ENCODE measurements at places on chromosomes 3 and 15. TPM values are rescaled to one million over a fixed set of nuclear protein-coding genes. Genes with fewer than 3 reads are reported as not detected.

DNA sequence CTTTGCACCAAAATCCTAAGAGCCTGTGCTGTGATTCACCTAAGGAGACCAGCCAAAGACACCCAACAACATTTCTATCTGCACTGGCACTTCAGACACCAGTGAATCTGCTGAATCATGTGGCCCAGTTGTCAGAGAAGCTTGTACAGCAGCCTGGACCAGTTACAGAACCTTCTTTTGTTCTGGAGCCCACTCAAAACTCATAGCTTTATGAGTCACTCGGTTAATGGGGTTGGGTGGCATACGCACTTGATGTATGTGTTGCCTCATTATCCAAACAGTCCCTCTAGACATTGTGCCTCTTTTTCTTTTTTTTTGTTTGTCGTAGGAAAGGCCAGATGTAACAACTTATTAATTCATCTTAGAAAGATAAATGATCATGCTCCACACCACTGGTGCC lies 25.6 kb upstream of the GOLGA6L2 start:
- DNase-seq, result peak; percentile 13
- H3K36me3 ChIP-seq, result no peaks in the 10 kb centered on the region
- H3K27ac ChIP-seq, result no peak overlapping the region
- H3K27me3 ChIP-seq, result no peaks in the 10 kb centered on the region

Gene SLC9C1
- total RNA-seq, result not detected

DNA sequence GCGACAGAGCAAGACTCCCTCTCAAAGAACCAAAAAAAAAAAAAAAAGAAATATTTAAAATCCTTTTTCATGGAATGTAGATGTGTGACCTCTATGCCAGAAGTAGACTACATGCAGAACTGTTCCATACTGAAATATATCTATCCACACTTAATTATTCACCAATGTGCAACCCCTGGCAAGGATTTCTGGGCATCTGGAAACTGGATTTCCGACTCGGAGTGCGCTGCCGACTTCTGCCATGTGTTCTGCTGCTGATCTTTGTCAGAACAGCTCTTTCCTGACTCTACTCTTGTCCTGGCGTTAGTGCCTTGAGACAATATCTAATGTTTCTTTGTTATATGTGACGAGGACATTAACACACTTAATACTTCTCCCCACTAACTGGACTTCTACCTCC lies 11.7 kb downstream of the LIPH start:
- no peak overlapping the region for H3K4me3 ChIP-seq
- H3K27me3 ChIP-seq, result peaks cover 4% of the 10 kb centered on the region
- peaks cover 5% of the 10 kb centered on the region for H3K4me1 ChIP-seq
- no peaks in the 10 kb centered on the region for H3K36me3 ChIP-seq

DNA sequence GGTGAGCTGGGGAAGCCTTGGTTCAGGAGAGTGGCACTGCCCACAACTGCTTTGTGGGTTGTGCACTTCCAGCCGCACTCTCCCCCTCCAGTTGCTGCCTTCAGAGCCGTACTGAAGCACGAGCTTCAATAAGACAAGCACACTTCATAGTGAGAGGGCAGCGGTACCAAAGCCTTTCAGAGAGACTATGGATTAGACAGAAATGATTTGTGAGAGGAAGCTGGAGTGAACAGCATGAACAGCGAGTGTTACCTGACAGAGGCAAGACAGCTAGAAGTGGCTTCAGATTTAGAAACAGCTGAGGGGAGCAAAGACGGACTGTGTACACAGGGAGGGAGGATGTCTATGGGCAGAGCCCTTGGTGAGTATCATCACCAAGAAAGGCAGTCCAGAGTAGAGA lies 31.1 kb downstream of the HCLS1 start:
- no peak for DNase-seq
- H3K36me3 ChIP-seq, result no peaks in the 10 kb centered on the region
- H3K27me3 ChIP-seq, result no peaks in the 10 kb centered on the region

Gene USP13
- 7.4 TPM for total RNA-seq

Gene SLC12A1
- not detected for total RNA-seq

GRCh38 chr15:90844696-90845095 lies 23.7 kb upstream of the FURIN start:
- no peak overlapping the region for H3K27ac ChIP-seq
- no peaks in the 10 kb centered on the region for H3K36me3 ChIP-seq
- H3K27me3 ChIP-seq, result no peaks in the 10 kb centered on the region
- peaks cover 9% of the 10 kb centered on the region for H3K4me1 ChIP-seq
- DNase-seq, result no peak

GRCh38 chr3:101989578-101990200 lies 140.4 kb downstream of the NFKBIZ start:
- H3K4me3 ChIP-seq, result no peak overlapping the region
- H3K4me1 ChIP-seq, result no peaks in the 10 kb centered on the region
- H3K27ac ChIP-seq, result no peak overlapping the region
- H3K27me3 ChIP-seq, result no peaks in the 10 kb centered on the region
- DNase-seq, result no peak
- no peaks in the 10 kb centered on the region for H3K36me3 ChIP-seq

GRCh38 chr15:47439146-47440111 lies 277.9 kb upstream of the SEMA6D start:
- H3K4me3 ChIP-seq, result no peak overlapping the region
- H3K4me1 ChIP-seq, result peaks cover 5% of the 10 kb centered on the region
- DNase-seq, result no peak
- H3K27me3 ChIP-seq, result no peaks in the 10 kb centered on the region
- no peaks in the 10 kb centered on the region for H3K36me3 ChIP-seq

GRCh38 chr3:53342353-53342752 lies 5.0 kb downstream of the DCP1A start:
- peaks cover 23% of the 10 kb centered on the region for H3K36me3 ChIP-seq
- no peaks in the 10 kb centered on the region for H3K27me3 ChIP-seq
- H3K4me1 ChIP-seq, result no peaks in the 10 kb centered on the region
- H3K4me3 ChIP-seq, result no peak overlapping the region

DNA sequence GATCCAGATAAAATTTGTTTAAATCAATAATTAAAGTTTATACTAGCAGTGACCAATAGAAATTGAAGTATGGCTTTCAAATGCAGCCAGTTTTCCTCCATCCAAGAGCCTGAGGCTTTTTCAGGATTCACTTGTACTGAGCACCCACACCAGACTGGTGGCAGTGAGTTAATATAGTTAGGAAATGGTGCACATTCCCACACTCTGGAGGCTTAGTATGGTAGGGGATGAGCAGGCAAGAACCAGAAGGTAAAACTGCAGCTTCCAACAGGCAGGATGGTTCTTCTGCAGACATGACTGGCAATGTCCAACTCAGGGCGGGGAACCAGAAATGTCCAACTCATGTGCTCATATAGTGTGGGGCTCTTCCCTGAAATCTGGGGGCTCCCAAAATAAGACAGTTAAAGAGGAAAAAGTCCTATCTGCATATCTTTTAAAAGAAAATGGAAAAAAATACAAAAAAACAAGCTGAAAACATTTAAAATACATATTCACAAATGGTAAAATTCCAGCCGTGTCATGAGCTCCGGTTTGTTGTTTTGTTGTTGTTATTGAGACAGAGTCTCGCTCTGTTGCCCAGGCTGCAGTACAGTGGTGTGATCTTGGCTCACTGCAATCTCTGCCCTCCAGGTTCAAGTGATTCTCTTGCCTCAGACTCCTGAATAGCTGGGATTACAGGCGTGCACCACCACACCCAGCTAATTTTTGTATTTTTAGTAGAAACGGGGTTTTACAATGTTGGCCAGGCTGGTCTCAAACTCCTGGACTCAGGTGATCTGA lies 18.4 kb upstream of the ZNF445 start:
- no peaks in the 10 kb centered on the region for H3K27me3 ChIP-seq
- H3K27ac ChIP-seq, result no peak overlapping the region
- DNase-seq, result no peak

Gene PRICKLE2
- 101 TPM for total RNA-seq

DNA sequence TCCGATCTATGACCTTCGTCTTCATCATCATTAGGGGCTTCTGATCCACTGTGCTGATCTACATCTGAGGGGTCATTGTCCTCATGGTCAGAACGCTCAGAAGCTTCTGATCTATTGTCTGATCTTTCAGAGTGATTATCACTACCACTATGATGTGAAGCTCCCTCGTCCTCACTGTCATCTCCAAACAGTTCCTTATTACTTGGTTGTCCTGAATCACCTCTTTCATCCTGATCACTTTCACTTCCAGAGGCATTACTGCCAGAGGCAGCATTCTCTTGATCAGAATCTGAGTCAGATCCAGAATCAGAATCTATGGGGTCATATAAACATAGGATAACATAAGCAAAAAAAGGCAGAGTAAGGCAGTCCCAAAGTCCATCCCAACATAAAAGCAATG lies 5.4 kb downstream of the LEO1 start:
- no peak for DNase-seq
- H3K36me3 ChIP-seq, result peaks cover 7% of the 10 kb centered on the region
- peaks cover 6% of the 10 kb centered on the region for H3K4me1 ChIP-seq

Gene ROBO2
- total RNA-seq, result 1.5 TPM

Gene GPR87
- total RNA-seq, result 15.5 TPM

DNA sequence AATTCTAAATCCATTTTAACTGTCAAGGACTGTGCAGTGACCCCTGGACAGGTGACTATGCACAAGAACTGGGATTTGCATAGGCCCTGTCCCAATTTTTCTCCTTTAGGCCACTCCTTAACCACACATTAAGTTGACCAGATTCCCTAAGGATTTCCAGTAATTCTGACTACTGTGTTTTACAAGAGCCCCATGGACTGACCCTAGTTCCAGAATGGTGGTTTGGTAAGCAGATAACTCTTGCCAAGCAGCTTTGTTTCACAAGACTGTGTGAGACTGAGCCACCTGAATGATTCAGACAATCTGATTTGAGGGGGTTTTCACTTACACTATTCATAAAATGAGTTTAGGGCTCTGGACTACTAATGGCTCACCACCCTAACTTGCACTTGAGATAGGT lies 535.8 kb downstream of the ZBBX start:
- no peak overlapping the region for H3K4me3 ChIP-seq
- no peak overlapping the region for H3K27ac ChIP-seq
- DNase-seq, result no peak
- H3K4me1 ChIP-seq, result no peaks in the 10 kb centered on the region
- H3K27me3 ChIP-seq, result no peaks in the 10 kb centered on the region
- no peaks in the 10 kb centered on the region for H3K36me3 ChIP-seq

DNA sequence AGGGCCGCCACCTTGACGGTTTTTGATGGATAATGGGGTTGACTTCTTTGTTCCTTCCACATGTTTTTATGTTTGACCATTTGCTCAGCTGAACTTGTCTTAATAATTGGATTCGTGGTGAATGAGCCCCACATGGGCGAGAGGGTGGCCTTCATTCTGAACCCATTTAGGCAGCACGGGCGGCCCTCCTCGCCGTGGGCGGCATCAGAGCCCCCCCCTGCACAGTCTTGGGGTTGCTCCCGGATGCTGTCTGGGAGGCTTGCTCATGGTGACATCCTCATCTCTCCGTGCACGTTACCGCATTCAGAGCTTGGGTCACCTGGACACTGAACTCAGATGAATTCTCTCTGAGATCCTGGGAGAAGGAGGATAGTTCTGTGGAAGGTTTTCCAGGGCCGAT lies 172.3 kb upstream of the OSBPL11 start:
- no peak overlapping the region for H3K4me3 ChIP-seq
- H3K27me3 ChIP-seq, result peaks cover 5% of the 10 kb centered on the region
- H3K27ac ChIP-seq, result no peak overlapping the region
- no peak for DNase-seq

Gene SI
- not detected for total RNA-seq

DNA sequence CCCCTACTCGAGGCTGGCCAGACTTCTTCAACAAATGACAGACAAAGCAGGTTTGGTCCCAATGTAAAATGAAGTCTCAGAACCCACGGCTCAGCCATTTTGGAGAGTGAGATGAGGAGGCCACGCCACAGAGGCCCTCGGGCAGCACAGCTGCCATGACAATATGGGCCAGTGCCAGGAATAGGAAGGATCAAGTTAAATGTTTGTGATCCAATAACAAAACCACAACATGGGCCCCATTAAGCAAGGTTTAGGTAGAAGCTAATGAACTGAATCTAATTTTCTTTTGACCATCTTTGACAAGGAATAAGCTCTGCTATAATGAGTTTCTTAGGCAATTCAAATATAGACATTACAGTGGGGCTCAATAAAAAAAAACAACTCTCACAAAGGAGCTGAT lies 52.6 kb downstream of the RFTN1 start:
- H3K27ac ChIP-seq, result no peak overlapping the region
- peaks cover 12% of the 10 kb centered on the region for H3K4me1 ChIP-seq
- H3K4me3 ChIP-seq, result no peak overlapping the region
- no peaks in the 10 kb centered on the region for H3K36me3 ChIP-seq
- no peaks in the 10 kb centered on the region for H3K27me3 ChIP-seq

DNA sequence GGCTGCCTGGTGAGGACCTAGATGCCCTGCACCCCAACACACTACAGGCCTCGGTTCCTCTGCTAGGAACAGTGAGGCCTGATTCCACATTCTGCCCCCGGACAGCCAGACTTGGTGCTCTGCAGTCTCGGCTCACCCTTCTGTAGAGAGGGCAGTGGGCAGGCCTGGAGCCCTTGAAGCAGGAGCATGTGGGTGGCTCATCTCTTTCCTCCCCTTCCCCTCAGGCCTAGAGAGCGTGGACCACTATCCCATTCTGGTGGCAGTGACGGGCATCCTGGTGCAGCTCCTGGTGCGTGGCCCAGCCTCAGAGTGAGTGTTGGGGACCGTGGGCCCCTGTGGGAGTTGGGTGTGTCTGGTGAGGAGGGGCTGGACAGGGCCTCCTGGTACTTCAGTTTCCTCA lies 3.3 kb downstream of the AMIGO3 start:
- H3K27me3 ChIP-seq, result no peaks in the 10 kb centered on the region
- no peak for DNase-seq
- H3K36me3 ChIP-seq, result peaks cover 1% of the 10 kb centered on the region
- H3K4me1 ChIP-seq, result peaks cover 12% of the 10 kb centered on the region
- H3K27ac ChIP-seq, result no peak overlapping the region

- H3K36me3 ChIP-seq, result no peaks in the 10 kb centered on the region
- H3K27ac ChIP-seq, result no peak overlapping the region
- peaks cover 10% of the 10 kb centered on the region for H3K4me1 ChIP-seq
- H3K27me3 ChIP-seq, result no peaks in the 10 kb centered on the region
Measured at GRCh38 chr3:23162934-23163333, 40.2 kb upstream of the UBE2E2 start.

Measured in astrocyte (in vitro differentiated cells and primary cell).